ENCODE measurements at places on chromosomes 1 and 21.

DNA sequence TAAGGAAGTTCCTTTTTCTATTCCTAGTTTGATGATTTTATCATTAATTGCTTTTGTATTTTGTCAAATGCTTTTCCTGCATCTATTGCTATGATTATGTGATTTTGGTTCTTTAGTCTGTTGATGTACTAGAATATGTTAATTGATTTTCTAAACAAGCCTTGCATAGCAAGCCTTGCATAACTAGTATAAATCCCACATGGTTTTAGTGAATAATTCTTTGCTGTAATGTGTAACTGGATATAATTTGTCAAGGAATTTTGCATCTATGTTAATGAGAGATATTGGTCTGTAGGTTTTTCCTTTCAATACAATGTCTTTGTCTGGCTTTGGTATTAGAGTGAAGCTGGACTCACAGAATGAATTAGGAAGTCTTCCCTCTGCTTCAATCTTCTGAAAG lies 460.2 kb downstream of the LTN1 start:
- H3K27ac ChIP-seq: no peak overlapping the region
- H3K4me3 ChIP-seq: no peak overlapping the region
- no peaks in the 10 kb centered on the region for H3K36me3 ChIP-seq
- peaks cover 5% of the 10 kb centered on the region for H3K27me3 ChIP-seq

GRCh38 chr1:179228783-179229213 lies 679 bp downstream of the ABL2 start:
- peak overlapping the region; percentile 88 for H3K4me3 ChIP-seq
- DNase-seq: peak; percentile 21
- H3K27ac ChIP-seq: peak overlapping the region; percentile 74
- H3K27me3 ChIP-seq: no peaks in the 10 kb centered on the region
- peaks cover 31% of the 10 kb centered on the region for H3K4me1 ChIP-seq
- peaks cover 7% of the 10 kb centered on the region for H3K36me3 ChIP-seq

- H3K4me1 ChIP-seq: no peaks in the 10 kb centered on the region
- H3K27me3 ChIP-seq: peaks cover 6% of the 10 kb centered on the region
- no peaks in the 10 kb centered on the region for H3K36me3 ChIP-seq
Observed at GRCh38 chr1:38244218-38244845, 197.7 kb upstream of the POU3F1 start.

- H3K27me3 ChIP-seq: no peaks in the 10 kb centered on the region
- no peak overlapping the region for H3K27ac ChIP-seq
- no peak for DNase-seq
- no peak overlapping the region for H3K4me3 ChIP-seq
- no peaks in the 10 kb centered on the region for H3K4me1 ChIP-seq
- no peaks in the 10 kb centered on the region for H3K36me3 ChIP-seq
Observed at GRCh38 chr1:5709976-5710375, 282.2 kb downstream of the NPHP4 start.

GRCh38 chr1:202982715-202983430 lies 15.8 kb upstream of the CYB5R1 start:
- H3K4me1 ChIP-seq: no peaks in the 10 kb centered on the region
- no peak overlapping the region for H3K4me3 ChIP-seq
- H3K27me3 ChIP-seq: peaks cover 25% of the 10 kb centered on the region

GRCh38 chr1:198651650-198652400 lies 13.0 kb downstream of the PTPRC start:
- H3K4me1 ChIP-seq: peaks cover 77% of the 10 kb centered on the region
- no peak for DNase-seq
- peak overlapping the region; percentile 77 for H3K4me3 ChIP-seq
- peak overlapping the region; percentile 86 for H3K27ac ChIP-seq
- H3K36me3 ChIP-seq: peaks cover 54% of the 10 kb centered on the region

DNA sequence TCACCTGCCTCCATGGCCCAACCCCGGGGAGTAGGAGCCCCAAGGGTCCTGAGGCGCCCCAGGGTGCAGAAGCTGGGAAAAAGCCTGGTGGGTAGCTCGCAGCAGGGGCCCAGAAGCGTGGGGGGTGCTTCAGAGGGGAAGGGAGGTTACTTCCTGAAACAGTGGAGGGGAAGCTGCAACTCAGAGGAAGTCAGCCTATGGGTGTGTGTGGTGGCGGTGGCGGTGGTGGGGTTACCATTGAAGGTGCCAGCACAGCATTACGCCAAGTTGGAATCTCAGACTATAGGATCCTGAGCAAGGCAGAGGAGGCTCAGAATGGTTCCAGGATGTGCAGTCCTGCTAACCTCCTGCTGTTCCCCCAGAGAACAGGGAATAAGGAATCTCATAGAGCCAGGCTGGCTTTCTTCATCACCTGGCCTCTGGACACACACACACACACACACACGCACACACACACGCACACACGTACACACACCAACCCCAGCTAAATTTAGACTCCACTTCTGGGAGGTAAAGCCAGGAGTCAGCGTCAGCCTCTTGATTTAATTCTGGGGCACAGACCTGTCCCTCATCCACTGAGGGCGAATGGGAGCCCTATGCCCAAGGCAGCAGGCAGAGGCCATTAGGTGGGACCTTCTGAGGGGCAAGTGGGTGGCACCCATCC lies 1.3 kb downstream of the DENND4B start:
- peak overlapping the region; percentile 88 for H3K4me3 ChIP-seq
- peak overlapping the region; percentile 97 for H3K27ac ChIP-seq
- peaks cover 35% of the 10 kb centered on the region for H3K4me1 ChIP-seq
- peaks cover 41% of the 10 kb centered on the region for H3K36me3 ChIP-seq

GRCh38 chr1:156845055-156845952 lies 13.6 kb downstream of the INSRR start:
- H3K4me3 ChIP-seq: peak overlapping the region; percentile 64
- H3K36me3 ChIP-seq: peaks cover 2% of the 10 kb centered on the region
- peaks cover 48% of the 10 kb centered on the region for H3K27me3 ChIP-seq
- H3K27ac ChIP-seq: no peak overlapping the region
- DNase-seq: no peak

DNA sequence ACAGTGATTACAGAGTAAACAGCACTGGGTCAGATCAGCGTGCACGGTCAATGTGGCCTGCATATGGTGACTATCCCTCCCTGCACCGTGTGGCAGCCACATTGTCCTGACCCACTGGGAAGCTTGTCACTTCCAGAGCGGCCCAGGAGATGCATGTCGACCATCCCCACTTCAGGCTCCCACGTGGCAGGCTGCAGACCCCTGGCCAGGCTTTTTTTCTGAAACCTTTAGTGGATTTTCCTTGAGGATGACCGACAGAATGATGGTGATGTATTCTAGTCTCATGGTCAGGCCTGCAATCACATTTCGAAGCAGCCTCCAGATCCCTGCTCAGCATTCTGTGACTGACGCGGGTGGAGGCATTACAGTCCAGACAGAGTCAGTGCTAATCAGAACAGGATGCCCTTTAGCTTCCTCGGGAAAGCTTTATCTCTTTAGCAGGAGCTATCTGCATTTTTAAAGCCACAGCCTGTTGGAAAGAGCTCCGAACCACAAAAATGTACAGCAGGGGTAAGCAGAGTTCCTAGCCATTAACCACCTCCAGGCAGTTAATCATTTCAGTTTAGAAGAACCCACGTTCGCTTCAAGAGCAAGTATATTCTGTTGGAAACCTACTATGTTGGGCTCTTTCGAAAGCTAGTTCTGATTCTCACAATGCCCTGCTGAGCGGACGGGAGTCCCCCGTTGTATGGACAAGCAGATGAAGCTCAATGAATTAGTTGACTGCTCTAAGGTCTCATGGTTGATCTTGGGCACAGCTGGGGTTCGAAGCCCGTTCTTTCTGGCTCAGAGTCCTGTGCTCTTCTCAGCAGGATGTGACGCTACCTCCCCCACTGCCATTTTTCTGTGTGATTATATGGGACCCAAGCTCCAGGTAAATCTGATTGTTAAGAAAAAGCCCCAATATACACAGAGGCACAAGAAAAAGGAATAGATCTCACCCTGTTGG lies 56.5 kb downstream of the IRF2BP2 start:
- DNase-seq: no peak
- peaks cover 4% of the 10 kb centered on the region for H3K4me1 ChIP-seq
- H3K36me3 ChIP-seq: no peaks in the 10 kb centered on the region
- H3K27me3 ChIP-seq: peaks cover 4% of the 10 kb centered on the region

- no peaks in the 10 kb centered on the region for H3K36me3 ChIP-seq
- no peaks in the 10 kb centered on the region for H3K4me1 ChIP-seq
- no peak for DNase-seq
- no peaks in the 10 kb centered on the region for H3K27me3 ChIP-seq
- no peak overlapping the region for H3K27ac ChIP-seq
- H3K4me3 ChIP-seq: no peak overlapping the region
Observed at GRCh38 chr1:31445951-31446350, 32.9 kb downstream of the SERINC2 start.

DNA sequence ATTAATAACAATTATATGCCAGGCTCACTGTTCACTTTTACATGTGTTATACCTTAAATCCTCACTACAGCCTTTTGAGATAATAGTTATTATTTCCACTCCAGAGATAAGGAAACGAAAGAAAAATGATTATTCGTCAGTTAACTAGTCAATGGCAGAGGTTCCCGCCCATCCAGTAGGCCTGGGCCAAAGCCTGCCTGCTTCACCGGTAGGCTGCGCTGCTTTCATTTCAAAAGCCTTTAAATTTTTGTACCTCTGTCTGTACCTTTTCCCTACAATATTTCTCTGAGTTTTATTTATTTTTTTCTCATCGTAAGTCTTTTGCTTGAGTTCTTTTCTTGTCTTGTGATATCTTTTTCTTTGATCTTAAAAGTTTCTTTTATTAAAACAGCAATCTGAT lies 3.6 kb downstream of the GPR52 start:
- H3K27ac ChIP-seq: no peak overlapping the region
- no peak for DNase-seq
- no peaks in the 10 kb centered on the region for H3K4me1 ChIP-seq

DNA sequence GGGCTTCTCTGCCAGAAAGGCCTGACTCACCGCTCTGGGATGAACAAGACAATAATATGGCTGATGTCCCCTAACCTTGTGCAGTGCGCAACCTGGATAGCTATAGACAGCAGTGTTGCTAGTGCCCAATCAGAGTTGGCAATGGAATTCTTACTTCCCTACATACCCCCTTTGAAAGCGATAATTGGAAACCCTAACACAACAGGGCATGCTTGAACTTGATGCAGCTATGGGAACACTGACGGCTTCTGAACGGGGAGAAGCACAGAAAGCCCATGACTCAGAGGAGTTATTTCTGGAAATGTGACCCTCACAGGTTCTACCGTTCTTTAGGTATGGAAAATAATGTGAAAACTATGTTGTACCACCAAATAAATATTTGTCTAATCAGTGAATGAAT lies 200.6 kb downstream of the TRABD2B start:
- DNase-seq: no peak
- no peaks in the 10 kb centered on the region for H3K36me3 ChIP-seq
- H3K27ac ChIP-seq: no peak overlapping the region
- no peaks in the 10 kb centered on the region for H3K4me1 ChIP-seq
- H3K27me3 ChIP-seq: no peaks in the 10 kb centered on the region
- no peak overlapping the region for H3K4me3 ChIP-seq

DNA sequence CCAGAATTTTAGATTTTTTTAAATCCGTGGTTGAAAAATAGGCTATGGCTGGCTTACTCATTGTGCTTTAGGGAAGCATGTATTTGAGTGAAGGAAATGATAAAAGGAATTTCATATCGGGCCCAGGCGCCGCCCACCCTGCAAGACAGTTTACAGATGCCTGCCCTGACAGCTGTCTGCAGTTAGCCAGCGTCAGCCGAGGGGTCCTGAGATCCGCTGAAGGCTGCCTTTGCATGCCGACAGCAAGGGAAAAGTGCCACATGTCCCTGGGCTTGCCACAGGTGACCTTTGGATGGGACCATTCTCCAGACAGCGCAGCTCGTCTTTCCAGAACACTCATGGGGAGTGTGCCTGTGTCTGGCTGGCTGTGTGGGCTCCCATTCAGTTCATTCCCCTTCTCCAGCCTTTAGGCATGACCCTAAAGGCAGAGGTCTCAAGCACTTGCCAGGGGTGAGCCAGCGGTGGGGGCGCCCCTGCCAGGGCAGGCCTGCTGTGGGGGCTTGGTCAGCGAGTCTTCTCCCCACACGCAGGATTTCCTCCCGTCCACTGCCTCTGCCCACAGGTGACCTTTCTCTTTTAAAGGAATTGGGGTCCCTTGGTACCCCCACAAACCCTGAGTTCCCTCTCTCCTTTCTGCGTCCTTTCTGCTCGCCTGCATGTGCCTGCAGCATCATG lies 46.1 kb upstream of the TRAPPC10 start:
- no peak overlapping the region for H3K27ac ChIP-seq
- peaks cover 26% of the 10 kb centered on the region for H3K36me3 ChIP-seq
- peaks cover 9% of the 10 kb centered on the region for H3K4me1 ChIP-seq
- H3K4me3 ChIP-seq: no peak overlapping the region

GRCh38 chr21:40660461-40660860 lies 186.5 kb downstream of the DSCAM start:
- H3K27ac ChIP-seq: no peak overlapping the region
- no peaks in the 10 kb centered on the region for H3K27me3 ChIP-seq
- no peak for DNase-seq
- H3K36me3 ChIP-seq: no peaks in the 10 kb centered on the region

DNA sequence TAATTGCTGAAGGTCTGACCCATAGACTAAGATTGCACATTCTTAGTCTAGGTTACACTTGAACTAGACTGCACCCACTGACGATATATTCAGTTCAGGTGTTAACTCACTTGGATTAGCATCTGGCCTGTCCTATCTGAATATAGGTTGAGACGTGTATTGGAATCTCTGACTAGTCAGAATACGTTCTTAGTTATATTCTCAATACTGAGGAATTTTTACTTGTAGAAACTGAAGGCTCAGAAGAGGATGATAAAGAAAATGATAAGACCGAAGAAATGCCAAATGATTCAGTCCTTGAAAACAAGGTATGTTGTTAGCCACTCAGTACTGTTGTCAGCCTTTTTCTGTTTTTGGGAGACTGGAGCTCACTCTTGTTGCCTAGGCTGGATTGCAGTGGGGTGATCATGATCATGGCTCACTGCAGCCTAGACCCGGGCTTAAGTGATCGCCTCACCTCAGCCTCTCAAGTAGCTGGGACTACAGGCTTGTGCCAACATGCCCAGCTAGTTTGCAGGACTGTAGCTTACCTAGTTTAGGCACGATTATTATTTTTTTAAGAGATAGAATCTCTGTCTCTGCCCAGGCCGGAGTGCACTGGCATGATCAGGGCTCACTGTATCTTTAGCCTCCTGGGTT lies 10.8 kb downstream of the CCDC17 start:
- H3K36me3 ChIP-seq: peaks cover 58% of the 10 kb centered on the region
- H3K4me3 ChIP-seq: no peak overlapping the region
- no peaks in the 10 kb centered on the region for H3K27me3 ChIP-seq

DNA sequence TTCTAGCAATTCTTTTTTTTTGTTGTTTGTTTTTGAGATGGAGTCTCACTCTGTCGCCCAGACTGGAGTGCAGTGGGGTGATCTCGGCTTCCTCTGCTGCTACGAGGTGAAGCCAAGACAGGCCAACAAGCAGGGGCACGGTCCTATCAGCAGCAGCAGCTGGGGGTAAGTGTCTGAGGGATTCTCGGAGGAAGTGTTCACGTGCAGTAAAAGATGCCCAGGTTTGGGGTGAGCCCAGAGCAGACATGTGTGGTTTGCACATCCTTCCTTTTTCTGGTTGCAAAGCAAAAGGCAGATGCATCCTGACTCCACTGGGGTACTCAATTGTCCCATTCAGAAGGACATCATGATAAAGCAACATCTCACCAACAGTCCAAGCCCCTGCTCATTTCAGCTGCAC lies 27.7 kb downstream of the PIGP start:
- H3K27ac ChIP-seq: no peak overlapping the region
- peaks cover 9% of the 10 kb centered on the region for H3K4me1 ChIP-seq
- peaks cover 14% of the 10 kb centered on the region for H3K27me3 ChIP-seq
- H3K36me3 ChIP-seq: no peaks in the 10 kb centered on the region

- H3K27me3 ChIP-seq: no peaks in the 10 kb centered on the region
- no peaks in the 10 kb centered on the region for H3K4me1 ChIP-seq
- no peak for DNase-seq
- H3K4me3 ChIP-seq: no peak overlapping the region
- H3K36me3 ChIP-seq: peaks cover 5% of the 10 kb centered on the region
Observed at GRCh38 chr1:42173961-42174735, 9.6 kb upstream of the GUCA2A start.

Data from activated T-helper 1 cell treated with anti-CD3 and anti-CD28 coated beads, Interleukin-12 subunit alpha, Interleukin-12 subunit beta, Interleukin-2, Interleukin-4 antibody, amounts not matched to agents 30 ng/mL and 10 ng/mL and 1 ng/mL, durations not matched to agents 14 hours and 24 hours and 36 hours (primary cell).